ENCODE measurements at places on chromosomes 3 and 15.

DNA sequence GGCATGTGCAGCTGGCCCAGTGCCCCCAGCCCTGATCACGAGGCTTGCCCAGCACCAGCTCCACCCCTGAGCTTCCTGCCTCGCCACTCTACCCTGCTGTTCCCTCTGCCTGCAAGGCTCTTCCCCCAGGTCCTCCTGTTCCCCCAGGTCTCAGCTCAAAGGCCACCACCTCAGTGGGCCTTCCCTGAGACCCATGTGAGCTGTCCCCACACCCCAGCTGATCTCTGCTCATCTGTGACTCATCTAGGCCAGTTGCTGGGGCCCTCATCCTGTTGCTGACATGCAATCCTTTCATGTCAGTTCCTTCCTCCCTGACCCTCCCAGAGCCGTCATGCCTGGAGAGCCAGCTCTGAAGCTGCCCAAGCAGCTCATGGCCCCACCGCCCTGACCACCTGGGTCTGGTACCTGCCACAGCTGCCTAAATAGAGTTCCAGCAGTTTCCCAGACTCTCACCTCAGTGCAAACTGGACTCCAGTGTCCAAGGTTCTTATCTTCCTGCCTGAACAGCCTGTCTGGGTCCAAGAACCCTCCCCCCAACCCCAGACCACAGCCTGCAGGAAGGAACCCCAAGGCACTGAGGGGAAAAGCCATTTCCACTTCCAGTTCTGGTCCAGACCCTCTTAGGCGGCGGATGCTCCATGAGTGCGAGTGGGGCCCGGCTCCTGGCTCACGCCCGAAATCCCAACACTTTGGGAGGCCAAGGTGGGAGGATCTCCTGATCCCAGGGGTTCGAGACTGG is 116.6 kb upstream of the IQSEC1 start:
- no peak for DNase-seq
- peaks cover 4% of the 10 kb centered on the region for H3K27me3 ChIP-seq
- H3K36me3 ChIP-seq = no peaks in the 10 kb centered on the region
- no peak overlapping the region for H3K27ac ChIP-seq

GRCh38 chr3:106281221-106281620 is 412.4 kb upstream of the CBLB start:
- H3K27ac ChIP-seq = peak overlapping the region; percentile 92
- peaks cover 27% of the 10 kb centered on the region for H3K4me1 ChIP-seq
- no peaks in the 10 kb centered on the region for H3K27me3 ChIP-seq
- no peak overlapping the region for H3K4me3 ChIP-seq

- H3K27me3 ChIP-seq = no peaks in the 10 kb centered on the region
- no peaks in the 10 kb centered on the region for H3K36me3 ChIP-seq
- no peak overlapping the region for H3K27ac ChIP-seq
- H3K4me1 ChIP-seq = no peaks in the 10 kb centered on the region
- H3K4me3 ChIP-seq = no peak overlapping the region
These were observed 47.8 kb upstream of the NDN start for GRCh38 chr15:23734862-23735261.

DNA sequence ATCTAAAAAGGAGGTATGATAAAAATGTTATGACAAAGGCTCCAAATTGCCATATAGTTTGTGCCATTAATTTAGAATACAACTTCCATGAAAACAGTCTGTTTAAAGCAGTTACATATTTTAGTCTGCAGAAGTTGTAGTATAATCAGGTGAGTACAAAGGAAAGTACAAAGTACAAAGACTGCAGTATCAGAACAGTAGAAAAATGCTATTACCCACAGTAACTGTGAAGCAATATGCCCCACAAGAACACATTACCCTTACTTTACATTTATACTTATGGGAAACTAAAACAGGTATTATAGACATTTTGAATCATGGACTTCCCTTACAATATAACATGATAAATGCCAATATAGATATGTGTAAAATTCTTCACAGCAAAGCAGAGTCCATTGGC is 398.5 kb downstream of the ERC2 start:
- no peaks in the 10 kb centered on the region for H3K27me3 ChIP-seq
- no peak overlapping the region for H3K4me3 ChIP-seq
- DNase-seq = no peak
- no peaks in the 10 kb centered on the region for H3K4me1 ChIP-seq

- no peaks in the 10 kb centered on the region for H3K4me1 ChIP-seq
- no peak overlapping the region for H3K27ac ChIP-seq
These were observed 98.7 kb upstream of the BFSP2 start for GRCh38 chr3:133301194-133301593.

GRCh38 chr3:155230382-155230781 is 63.1 kb downstream of the STRIT1 start:
- H3K27me3 ChIP-seq = no peaks in the 10 kb centered on the region
- no peak overlapping the region for H3K27ac ChIP-seq
- H3K4me3 ChIP-seq = no peak overlapping the region
- DNase-seq = no peak

- no peaks in the 10 kb centered on the region for H3K36me3 ChIP-seq
- H3K4me3 ChIP-seq = no peak overlapping the region
- no peak overlapping the region for H3K27ac ChIP-seq
- H3K4me1 ChIP-seq = no peaks in the 10 kb centered on the region
- no peaks in the 10 kb centered on the region for H3K27me3 ChIP-seq
These were observed 31.1 kb downstream of the CYP11A1 start for GRCh38 chr15:74336061-74337005.

DNA sequence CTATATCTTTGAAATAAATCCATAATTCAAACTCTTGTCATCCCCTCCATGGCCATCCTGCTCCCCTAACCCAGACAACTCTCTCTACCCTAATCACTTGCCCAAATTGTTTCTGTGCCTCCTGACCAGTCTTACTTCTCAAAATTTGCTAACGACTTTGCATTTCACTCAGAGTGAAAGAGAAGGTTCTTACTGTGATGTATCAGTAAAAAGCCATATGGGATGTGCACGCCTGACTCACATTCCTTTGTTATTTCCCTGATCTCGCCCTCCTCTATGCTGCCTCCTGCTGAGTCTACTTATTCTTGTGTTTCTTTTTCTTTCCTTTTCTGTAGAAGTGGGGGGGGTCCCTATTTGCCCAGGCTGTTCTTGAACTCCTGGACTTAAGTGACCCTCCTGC is 487.2 kb upstream of the FRG2C start:
- H3K27ac ChIP-seq = no peak overlapping the region
- DNase-seq = no peak
- peaks cover 41% of the 10 kb centered on the region for H3K27me3 ChIP-seq
- H3K36me3 ChIP-seq = no peaks in the 10 kb centered on the region
- H3K4me3 ChIP-seq = no peak overlapping the region

DNA sequence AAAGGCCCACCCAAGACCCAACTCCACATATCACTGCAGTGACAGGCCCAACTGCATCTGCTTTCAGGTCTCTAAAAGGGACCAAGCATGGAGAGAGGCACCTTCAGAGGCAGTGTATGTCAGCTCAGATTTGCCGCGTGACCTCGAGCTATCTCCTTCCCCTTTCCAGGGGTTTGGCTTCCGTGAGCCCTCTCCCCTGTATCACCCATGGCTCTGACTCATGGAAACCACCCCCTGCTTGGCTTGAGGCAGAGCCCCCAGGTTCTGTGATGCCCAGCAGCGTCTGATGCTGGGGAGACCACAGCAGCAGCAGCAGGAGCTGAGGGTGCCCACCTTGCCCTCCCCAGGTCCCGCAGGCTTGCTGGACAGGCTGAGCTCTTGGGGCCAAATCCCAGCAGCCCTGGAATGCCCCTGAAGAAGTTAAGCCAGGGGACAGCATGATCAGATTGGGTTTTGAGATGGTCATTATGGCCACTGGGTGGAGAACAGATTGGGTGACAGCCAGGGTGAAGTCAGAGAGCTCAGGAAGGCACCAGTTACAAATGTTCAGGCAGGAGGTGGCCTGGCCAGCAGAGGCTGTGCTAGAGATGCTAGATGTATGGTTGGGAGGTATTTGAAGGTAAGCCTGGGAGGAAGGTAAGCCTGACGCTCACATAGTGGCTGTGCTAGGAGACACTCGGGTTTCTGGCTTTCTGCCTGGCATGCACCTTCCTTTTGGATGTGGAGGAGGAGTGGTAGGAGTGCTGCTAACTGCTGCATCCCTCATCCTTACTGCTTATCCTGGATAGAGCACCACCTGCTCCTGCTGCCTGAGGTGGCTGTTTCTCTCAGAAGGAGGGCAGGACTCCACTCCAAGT is 42.9 kb downstream of the FGD5 start:
- H3K36me3 ChIP-seq = no peaks in the 10 kb centered on the region
- H3K4me1 ChIP-seq = no peaks in the 10 kb centered on the region
- no peak overlapping the region for H3K27ac ChIP-seq
- H3K27me3 ChIP-seq = peaks cover 27% of the 10 kb centered on the region

GRCh38 chr3:49053543-49053942 is 24.3 kb upstream of the IMPDH2 start:
- no peaks in the 10 kb centered on the region for H3K4me1 ChIP-seq
- DNase-seq = no peak
- peaks cover 40% of the 10 kb centered on the region for H3K36me3 ChIP-seq
- no peak overlapping the region for H3K27ac ChIP-seq
- H3K4me3 ChIP-seq = no peak overlapping the region

- no peak overlapping the region for H3K27ac ChIP-seq
- H3K36me3 ChIP-seq = no peaks in the 10 kb centered on the region
- no peaks in the 10 kb centered on the region for H3K27me3 ChIP-seq
- no peak overlapping the region for H3K4me3 ChIP-seq
- DNase-seq = no peak
These were observed 5.2 kb upstream of the CD200R1 start for GRCh38 chr3:112980080-112980479.

DNA sequence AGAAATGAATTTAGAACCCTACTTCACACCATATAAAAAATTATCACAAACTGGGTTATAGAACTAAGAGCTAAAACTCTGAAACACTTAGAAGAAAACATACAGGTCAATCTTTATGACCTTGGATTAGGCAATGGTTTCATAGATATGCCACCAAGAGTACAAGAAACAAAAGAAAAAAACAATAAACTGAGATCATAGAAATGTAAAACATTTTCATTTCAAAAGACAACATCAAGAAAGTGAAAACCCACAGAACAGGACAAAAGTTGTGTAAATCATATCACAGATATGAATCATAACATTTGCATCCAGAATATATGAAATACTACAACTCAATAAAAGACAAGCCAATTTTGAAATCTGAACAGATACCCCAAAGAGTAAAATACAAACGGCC is 72.4 kb downstream of the TBL1XR1 start:
- no peaks in the 10 kb centered on the region for H3K36me3 ChIP-seq
- peaks cover 71% of the 10 kb centered on the region for H3K4me1 ChIP-seq
- H3K27ac ChIP-seq = peak overlapping the region; percentile 13
- no peak overlapping the region for H3K4me3 ChIP-seq
- no peak for DNase-seq
- H3K27me3 ChIP-seq = no peaks in the 10 kb centered on the region

- H3K4me3 ChIP-seq = no peak overlapping the region
- no peak for DNase-seq
- no peak overlapping the region for H3K27ac ChIP-seq
- H3K27me3 ChIP-seq = no peaks in the 10 kb centered on the region
These were observed 137.0 kb downstream of the ZPLD1 start for GRCh38 chr3:102571720-102572384.

DNA sequence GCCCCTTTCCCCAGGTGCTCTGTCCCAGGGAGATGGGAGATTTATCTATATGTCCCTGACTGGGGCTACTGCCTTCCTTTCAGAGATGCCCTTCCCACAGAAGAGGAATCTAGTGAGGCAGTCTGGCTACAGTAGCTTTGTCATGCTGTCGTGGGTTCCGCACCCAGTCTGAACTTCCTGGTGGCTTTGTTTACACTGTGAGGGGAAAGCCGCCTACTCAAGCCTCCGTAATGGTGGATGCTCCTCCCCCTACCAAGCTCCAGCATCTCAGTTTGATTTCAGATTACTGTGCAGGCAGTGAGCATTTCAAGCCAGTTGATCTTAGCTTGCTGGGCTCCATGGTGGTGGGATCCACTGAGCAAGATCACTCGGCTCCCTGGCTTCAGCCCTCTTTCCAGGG is 35.4 kb upstream of the SLC7A14 start:
- H3K4me3 ChIP-seq = no peak overlapping the region

GRCh38 chr3:107612664-107613084 is 89.9 kb downstream of the BBX start:
- no peaks in the 10 kb centered on the region for H3K27me3 ChIP-seq
- H3K4me1 ChIP-seq = no peaks in the 10 kb centered on the region
- peaks cover 54% of the 10 kb centered on the region for H3K36me3 ChIP-seq
- DNase-seq = no peak

GRCh38 chr3:146035366-146035765 is 125.6 kb downstream of the PLOD2 start:
- H3K4me1 ChIP-seq = peaks cover 9% of the 10 kb centered on the region
- no peak for DNase-seq
- H3K36me3 ChIP-seq = no peaks in the 10 kb centered on the region
- H3K27ac ChIP-seq = no peak overlapping the region

DNA sequence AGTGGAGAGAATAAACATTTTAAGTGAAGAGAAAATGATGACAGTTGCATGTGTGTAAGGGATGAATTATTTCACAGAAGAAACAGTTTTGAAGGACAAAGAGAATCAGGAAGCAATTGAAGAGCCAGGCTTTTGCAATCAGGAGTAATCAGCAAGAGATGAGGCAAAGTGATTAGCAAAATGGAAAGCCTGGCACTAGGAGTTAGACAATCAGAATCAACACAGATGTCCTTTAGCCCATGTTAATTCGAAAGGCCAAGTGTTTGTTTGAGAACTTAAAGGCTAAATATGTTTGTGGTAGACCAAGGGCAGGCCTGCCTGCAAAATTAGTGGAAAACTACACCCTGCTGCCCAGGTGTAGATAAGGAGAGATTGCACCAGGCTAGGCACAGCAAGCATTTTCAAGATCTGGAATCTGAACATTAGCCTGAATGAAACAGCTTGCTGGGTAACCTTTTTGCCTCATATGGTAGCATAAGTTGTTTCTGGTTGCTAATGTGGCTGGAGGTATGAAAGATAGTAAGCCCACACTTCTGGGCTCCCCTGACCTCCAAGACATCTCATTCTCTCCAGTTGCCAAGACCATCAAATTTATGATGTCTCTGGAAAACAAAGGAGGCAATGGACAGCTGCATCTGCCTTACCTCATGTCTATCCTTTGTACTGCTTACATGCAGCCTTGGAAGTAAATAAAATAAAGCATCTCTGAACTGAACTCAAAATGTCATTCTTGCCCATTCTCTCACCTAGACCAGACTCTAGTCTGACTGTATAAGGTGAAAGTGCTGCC is 22.0 kb upstream of the LEKR1 start:
- no peak overlapping the region for H3K27ac ChIP-seq
- peaks cover 4% of the 10 kb centered on the region for H3K36me3 ChIP-seq
- no peaks in the 10 kb centered on the region for H3K4me1 ChIP-seq

DNA sequence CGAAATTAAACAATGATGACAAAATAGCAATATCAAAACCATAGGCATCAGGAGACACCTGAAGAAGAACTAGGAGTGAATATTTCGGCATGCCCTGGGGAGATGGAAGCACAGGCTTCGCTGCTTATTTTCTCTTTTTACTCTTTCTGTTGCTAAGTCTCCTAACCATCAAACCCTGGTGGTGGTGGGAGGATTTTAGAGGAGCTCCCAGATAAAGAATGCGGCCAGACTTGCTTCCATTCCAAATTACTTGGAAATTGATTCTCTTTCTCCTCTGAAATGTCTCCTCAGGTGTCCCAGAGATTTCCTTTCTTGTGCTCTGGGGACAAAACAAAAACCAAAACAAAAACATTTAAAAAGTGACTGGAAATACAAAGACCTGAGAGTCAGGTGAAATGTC is 243.0 kb downstream of the KBTBD8 start:
- peaks cover 22% of the 10 kb centered on the region for H3K4me1 ChIP-seq
- no peak overlapping the region for H3K27ac ChIP-seq
- H3K36me3 ChIP-seq = no peaks in the 10 kb centered on the region
- DNase-seq = no peak
- no peaks in the 10 kb centered on the region for H3K27me3 ChIP-seq

- peaks cover 2% of the 10 kb centered on the region for H3K36me3 ChIP-seq
- no peak for DNase-seq
- peaks cover 30% of the 10 kb centered on the region for H3K4me1 ChIP-seq
- no peak overlapping the region for H3K4me3 ChIP-seq
- H3K27me3 ChIP-seq = no peaks in the 10 kb centered on the region
These were observed 20.8 kb downstream of the AKAP13 start for GRCh38 chr15:85401108-85401774.

Measured in mesothelial cell of epicardium (in vitro differentiated cells).